ENCODE measurements at places on chromosomes 7 and 10. TPM values are rescaled to one million over a fixed set of nuclear protein-coding genes. Genes with fewer than 3 reads are reported as not detected.

ZDHHC6 gene
- total RNA-seq, result 37.6 TPM

GRCh38 chr7:47536661-47537611, 45.0 kb downstream of the TNS3 start:
- peak; percentile 30 for DNase-seq

GRCh38 chr10:48416584-48417232, 110.2 kb downstream of the MAPK8 start:
- no peak for DNase-seq

DNA sequence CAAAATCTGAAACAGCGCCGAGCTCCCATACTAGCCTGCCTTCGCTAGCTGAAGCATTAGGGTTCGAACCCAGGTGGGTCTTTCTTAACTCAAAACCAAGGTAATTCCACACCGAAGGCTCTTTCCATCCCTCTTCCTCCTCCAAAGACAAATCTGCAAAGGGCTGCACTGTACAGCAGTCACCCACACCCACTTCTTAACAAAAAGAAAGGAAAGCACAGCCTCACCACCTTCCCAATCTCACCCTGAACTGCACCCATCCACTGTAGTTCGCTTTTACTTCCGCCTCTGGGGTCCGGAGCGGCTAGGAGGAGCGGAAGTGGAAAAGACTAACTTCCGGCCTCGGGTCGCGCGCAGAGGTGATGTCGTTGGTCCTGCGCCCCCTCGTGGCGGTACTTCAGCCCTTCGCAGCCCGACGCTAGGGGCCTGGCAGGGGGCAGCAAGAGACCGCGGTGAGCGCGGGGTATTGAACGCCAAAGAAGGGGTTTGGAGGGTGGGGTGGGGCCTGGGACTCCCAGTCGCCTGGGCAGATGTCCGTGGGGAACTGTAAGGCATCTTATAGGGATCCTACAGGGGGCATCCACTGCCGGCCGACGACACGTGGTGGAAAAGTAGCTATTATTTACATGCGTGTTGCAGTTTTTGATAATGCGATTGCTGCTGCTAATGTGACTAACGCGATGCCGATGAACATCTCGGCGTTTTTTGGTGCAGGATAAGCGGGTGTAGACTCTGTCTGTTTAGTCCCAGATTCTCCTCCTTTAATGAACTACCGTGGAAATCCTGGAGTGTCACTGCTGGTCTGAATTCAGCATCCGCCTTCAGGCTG, at the start of gene MTERF1:
Gene MTERF1, minus strand, starts transcription at position 290 of the 829 bp plus-strand sequence. CDS start 619 bp downstream, outside the sequence.
- DNase-seq, result peak; percentile 70

SYCE1 gene
- not detected for total RNA-seq

STAG3 gene
- total RNA-seq, result 0.34 TPM

- no peak for DNase-seq
These were observed 64.8 kb downstream of the TNS3 start for GRCh38 chr7:47516985-47517600.

GRCh38 chr10:93352638-93353383, 129.3 kb downstream of the MYOF start:
- DNase-seq, result no peak

GRCh38 chr7:116732788-116733694, 61.0 kb downstream of the MET start:
- DNase-seq, result no peak

TRIM74 gene
- total RNA-seq, result 0.07 TPM

GRCh38 chr7:29063872-29064271, 82.5 kb downstream of the CPVL start:
- DNase-seq, result no peak

GPC2 gene
- total RNA-seq, result 1.4 TPM

GRCh38 chr10:103442031-103442461, 10.1 kb downstream of the CALHM2 start:
- no peak for DNase-seq

- DNase-seq, result peak; percentile 73
These were observed 68.1 kb downstream of the CPEB3 start for GRCh38 chr10:92222603-92223262.

CYP3A4 gene
- total RNA-seq, result not detected

GRCh38 chr10:34186745-34187144, 628.4 kb downstream of the PARD3 start:
- DNase-seq, result no peak

GIMAP4 gene
- total RNA-seq, result not detected
